Stimulated activated CD4-positive, alpha-beta T cell treated with anti-CD3 and anti-CD28 coated beads, Interleukin-1b, Interleukin-23, amount 100 ng/mL, for 1 hour (primary cell): ENCODE measurements at places on chromosomes 6 and 20.

GRCh38 chr6:158028421-158028820 is 46.8 kb downstream of the SYNJ2 start:
- no peak for DNase-seq

GRCh38 chr6:30562470-30563425 is 5.7 kb downstream of the PRR3 start:
- no peak for DNase-seq

- no peak for DNase-seq
These were observed 347.9 kb upstream of the SPTLC3 start for GRCh38 chr20:12660918-12661317.

DNA sequence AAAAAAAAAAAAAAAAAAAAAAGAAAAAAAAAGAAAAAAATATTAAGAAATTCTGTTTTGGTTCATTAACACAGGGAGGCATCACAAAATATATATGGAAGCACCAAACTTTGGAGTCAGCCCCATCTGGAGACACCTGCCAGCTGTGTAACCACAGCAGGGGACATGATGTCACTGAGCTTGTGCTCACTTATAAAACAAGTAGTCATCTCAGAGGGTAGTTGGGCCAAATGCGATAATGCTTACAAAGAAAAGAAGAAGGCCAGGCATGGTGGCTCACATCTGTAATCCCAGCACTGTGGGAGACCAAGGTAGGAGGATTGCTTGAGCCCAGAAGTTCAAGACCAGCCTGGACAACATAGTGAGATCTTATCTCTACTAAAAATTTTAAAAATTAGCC is 1.1 kb upstream of the BNIP5 start:
- DNase-seq = no peak

GRCh38 chr6:109058620-109059019 is 36.0 kb downstream of the SESN1 start:
- no peak for DNase-seq

DNA sequence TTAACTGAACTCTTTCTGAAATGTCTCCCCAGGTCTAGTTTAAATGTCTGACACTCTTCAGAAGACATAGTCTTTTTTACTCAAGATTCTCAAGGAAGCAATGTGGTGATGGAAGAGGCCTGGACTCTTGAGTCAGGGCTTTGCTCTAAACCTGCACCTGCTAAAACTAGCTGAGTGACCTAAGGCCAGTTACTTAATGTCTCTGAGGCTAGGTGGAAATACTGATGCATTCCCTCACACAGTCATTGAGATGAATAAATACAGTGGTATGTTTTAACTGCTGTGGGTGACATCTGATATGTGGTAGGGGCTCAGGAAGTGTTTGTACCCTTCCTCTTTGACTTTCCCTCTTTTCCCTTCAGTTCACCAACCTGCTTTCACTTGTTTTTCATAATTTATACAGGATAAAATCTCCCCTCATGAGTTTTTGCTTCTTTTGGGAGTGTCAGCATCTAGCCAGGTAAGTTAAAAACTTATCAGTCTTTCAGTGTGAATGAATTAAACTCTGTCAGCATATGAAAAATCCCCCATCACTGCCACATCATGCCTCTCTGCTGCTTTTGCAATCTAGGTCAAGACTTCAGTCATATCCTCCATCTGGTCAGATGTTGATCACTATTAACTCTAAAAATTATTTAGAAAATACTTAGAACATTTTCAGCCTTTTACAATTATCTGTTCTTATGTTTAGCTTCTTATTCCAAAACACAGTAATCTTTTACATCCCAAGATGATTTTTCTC is 178.7 kb upstream of the TNFAIP3 start:
- DNase-seq = no peak

DNA sequence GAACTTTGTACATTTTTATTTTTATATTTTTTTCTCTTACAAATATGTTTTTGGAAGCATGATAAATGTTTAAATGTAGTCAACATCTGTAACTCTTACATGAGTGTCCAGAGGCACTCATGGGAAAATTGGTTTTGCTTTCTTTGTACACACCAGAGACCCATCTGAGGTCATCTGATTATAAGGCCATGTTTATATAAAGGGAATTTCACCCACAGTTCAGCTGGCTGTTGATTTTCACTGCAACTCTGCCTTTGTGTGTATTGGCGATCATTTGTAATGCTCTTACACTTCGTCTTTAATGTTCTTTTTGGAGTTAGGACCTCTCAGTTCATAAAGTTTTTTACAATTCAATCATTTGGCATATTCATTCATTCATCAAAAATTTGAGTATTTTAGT is 28.1 kb downstream of the RIOK1 start:
- DNase-seq = no peak
